ENCODE measurements at places on chromosomes 2 and 18.

DNA sequence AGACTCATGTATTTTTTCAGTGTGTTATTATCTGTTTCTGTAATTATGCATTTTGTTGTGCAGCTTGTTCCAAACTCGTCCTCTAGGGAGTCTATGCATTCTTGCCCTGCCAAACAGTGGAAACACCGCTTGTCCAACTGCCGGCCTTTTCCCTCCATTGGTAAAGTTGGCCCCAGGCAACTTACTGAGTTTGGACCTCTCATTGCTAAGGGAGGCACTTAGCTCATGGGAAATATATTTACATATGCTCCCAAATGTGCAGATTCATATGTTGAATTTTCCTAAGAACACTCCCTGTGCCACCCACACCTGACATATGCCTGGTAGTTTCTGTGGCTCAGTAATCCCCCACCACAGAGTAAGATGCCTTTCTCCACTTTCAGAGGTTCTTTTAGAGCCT, 98.0 kb downstream of the TMEM185B start:
- DNase-seq: no peak

DNA sequence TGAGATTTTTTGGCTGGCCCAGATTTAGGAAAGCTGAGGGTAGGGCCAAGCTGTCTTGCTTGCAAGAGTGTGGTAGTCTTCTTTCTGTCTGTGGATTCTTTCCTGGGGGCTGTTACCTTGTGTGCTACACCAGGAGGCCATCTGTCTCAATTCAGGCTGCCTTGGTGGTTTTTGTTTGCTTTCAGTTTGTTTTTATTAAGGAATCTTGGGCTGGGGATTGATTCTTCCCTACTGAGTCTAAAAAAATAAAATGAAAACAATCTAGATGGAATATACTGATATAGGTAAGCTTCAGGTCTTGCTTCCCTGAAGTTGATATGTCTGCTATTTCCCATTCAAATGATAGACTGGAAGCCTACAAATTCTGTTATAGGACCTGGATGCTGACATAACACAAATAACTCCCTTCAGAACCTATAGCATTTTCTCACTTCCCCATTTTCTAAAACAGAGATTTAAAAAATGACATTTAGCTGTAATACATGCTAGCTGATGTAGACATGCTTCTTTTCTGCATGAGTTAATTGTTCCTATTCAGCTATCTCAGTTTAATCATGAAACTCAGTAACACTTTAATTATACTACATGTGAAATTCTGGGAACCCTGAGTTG, 5.3 kb downstream of the LHCGR start:
- DNase-seq: no peak

GRCh38 chr2:24885221-24886125, 34.6 kb downstream of the ADCY3 start:
- DNase-seq: no peak

DNA sequence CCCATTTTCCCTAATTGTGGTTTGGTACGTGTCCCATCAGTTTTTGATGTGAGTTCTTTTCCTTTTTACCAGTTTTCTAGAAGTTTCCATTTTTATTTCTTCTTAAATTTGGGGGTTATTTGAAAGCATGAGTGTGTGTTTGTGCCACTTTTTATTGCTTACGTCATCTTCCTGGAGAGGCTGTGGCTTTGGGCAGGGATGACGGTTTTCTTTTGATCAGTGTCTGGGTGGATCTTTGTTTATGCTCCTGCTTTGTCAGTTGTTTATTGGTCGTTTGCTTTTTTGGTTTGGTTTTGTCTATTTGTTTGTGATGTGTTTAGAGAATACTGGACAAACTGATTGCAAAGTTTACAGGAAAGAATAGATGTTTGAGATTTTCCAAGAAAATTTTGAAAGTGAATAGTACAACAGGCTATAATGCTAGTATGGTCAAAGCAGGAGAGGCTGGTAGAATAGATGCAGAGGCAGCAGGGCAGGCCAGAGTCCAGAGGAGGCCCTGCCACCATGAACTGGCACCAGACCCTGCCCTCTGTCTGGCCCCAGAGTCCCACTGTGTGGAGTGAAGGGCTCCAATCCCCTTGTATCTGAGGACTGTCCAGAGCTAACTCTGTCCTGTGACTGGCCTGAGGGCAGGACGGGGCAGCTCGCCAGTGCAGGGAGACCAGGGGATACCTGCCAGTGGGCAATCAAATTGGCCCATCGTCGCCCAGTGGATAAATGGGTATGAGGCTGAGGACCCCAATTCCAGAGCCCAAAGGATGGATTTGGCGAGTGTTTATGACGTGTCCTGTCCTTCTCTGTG, 23.4 kb upstream of the SNED1 start:
- no peak for DNase-seq

GRCh38 chr2:48016225-48017019, 110.1 kb upstream of the FBXO11 start:
- DNase-seq: no peak
